ENCODE measurements at places on chromosomes 11 and 22.

GRCh38 chr11:102478673-102479299 lies 26.2 kb upstream of the TMEM123 start:
- DNase-seq, result no peak

GRCh38 chr11:95067841-95068219 lies 1.1 kb downstream of the SRSF8 start:
- DNase-seq, result no peak

DNA sequence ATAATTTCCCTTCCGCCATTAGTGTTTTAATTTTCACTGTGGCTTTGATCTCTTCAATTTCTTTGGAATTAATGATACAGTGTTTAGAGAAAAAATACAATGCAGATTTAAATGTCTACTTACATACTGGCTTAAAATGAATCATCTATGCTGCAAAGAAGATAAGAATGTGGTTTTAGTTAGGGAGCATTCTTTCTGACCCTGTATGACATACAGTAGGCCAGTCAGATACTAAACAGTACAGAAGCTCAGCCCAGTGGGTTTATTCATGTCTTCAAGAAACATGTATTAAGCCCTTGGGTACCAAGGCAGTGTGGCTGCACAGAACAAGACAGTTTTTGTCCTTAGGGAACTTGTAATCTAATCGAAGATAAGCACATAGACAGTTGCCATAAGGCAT lies 268.8 kb downstream of the DDX10 start:
- no peak for DNase-seq

- no peak for DNase-seq
Measured at GRCh38 chr11:117647207-117647606, 149.8 kb downstream of the DSCAML1 start.

GRCh38 chr11:1092145-1092670 lies 17.5 kb downstream of the MUC2 start:
- DNase-seq, result no peak

- DNase-seq, result no peak
Measured at GRCh38 chr22:48315439-48316256, 1512.0 kb downstream of the BRD1 start.

GRCh38 chr11:93895106-93895862 lies 44.9 kb upstream of the VSTM5 start:
- DNase-seq, result peak; percentile 18

DNA sequence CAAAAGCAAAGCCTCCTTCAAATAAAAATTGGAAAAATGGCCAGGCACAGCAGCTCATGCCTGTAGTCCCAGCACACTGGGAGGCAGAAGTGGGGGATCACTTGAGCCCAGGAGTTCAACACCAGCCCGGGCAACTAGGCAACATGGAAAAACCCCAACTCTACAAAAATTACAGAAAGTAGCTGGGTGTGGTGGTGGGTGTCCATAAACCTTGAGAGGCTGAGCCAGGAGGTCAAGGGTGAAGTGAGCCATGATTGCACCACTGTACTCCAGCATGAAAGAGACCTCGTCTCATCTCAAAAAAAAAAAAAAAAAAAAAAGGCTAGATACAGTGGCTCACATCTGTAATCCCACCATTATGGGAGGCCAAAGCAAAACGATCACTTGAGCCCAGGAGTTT lies 22.3 kb downstream of the DDX6 start:
- DNase-seq, result no peak

DNA sequence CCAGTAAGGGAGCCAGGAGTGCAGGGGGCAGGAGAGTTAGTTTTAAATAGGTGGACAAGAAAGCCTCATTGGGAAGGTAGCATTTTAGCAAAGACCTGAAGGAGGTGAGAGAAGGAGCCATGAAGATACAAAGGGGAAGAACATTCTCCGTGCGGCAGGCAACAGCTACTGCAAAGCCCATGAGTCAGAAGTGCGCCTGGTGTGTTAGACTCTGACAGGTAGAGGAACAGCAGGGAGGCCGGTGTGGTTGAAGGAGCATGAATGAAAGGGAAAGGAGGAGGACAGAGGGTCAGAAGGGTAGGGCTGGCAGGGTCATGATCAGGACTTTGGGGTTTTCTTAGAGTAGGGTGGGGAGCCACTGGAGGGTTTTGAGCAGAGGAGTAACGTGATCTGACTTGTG lies 34.5 kb upstream of the PAMR1 start:
- DNase-seq, result no peak

DNA sequence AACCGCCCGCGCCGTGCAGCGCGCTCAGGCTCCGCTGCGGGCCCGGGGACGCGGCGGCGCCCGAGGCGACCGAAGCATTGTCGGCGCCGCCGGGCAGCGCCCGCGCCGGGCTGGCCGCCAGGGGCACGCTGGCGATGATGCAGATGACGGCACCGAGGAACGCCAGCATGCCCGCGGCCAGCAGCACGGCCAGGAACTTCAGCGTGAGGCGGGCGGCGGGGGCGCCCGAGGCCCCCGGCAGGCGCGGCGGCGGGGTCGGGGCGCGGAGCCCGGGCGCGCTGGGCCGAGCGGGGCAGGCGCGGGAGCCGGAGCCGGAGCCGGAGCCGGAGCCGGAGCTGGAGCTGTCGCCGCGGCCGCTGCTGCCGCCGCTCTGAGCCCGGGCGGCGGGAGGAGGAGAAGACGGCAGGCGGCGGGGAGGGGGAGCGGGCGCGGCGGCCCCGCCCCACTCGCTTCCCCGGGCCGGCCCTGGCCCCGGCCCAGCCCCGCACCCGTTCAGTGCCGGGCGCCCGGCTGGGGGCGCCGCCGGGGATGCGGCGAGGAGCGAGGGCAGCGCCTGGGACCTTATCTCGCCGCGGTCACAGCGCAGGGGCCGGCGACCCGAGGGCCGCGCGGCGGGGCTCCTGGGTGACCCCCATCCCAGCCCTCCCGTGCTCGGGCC lies at the start of gene NPTXR:
TSS of gene NPTXR (minus strand) at position 372 of the 658 bp plus-strand sequence.
- peak; percentile 40 for DNase-seq

GRCh38 chr11:85619499-85619898 lies 7.6 kb downstream of the DLG2 start:
- no peak for DNase-seq

- DNase-seq, result no peak
Measured at GRCh38 chr11:10317151-10317755, 12.4 kb downstream of the ADM start.

DNA sequence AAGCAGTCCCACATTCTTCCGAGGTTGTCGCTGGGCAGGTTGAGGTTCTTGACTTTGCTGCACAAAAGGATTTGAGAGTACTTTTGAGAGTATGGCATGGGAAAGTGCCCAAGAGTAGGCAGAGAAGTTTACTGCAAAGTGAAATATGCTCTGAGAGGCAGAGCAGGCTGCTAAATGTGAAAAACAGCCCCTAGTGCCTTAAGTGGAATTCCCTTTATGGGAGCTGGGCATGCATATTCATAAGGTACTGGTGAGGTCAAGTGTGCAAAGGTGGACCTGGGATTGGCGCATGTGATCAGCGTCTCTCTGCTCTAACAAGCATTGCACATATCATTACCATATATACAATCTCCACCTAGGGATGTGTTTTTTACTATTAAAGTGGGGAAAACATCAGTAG lies 12.0 kb upstream of the APOL4 start:
- DNase-seq, result no peak

DNA sequence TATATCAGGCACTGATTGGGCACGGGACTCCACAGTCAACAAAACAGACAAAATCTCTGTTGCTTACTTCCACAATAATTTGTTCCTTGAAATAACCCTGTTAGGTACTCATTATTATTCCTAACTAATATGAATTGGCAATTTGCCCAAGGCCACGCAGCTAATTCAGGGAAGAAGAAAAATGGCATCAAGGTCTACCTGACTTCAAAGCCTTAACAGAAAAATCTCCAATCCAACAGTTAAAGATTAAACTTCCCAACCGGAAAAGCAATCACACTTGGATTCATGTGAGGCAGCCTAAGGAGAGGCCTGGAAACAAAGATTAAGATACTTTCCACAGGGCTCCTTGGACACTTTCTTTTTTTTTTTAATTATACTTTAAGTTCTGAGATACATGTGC lies 68.9 kb downstream of the PRCP start:
- DNase-seq, result no peak

DNA sequence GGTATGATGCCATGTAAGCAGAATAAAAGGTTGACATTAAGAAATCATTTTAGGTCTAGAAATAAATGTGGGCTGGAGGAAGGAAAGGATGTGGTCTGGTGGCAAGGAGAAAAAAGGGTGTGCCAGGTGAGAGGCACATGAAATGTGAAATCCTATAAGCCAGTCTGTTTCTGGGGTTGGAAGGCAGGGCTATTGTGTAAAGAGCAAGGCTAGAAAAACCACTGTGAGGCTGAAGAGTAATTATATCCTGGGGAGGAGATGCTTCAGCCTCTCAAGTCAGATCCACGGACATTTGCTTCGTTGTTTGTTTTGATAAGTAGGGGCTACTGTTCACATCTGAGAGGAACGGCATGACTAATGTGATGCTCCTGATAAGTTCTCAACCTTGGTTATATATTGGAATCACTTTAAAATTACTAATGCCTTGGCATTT lies 77.5 kb upstream of the CTSC start:
- DNase-seq, result peak; percentile 48

DNA sequence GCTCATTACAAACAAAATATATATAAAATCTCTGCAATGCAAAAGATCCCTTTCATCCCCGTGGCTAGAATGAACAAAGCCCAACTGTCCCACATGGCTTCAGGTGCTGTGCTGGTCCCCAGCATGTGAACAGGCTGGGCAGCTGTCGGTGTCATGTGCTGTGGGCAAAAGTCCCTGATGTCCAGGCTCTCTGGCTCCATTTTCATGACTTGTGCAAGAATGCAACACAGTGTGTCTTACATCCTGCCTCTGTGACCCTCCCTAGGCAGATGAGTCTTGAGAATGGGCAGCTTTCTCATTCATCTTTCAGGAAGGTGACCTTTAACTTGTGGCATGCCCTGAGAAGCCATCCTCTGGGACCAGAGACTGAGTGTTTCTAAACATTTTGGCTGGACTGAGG lies 14.5 kb downstream of the GUCD1 start:
- DNase-seq, result no peak

DNA sequence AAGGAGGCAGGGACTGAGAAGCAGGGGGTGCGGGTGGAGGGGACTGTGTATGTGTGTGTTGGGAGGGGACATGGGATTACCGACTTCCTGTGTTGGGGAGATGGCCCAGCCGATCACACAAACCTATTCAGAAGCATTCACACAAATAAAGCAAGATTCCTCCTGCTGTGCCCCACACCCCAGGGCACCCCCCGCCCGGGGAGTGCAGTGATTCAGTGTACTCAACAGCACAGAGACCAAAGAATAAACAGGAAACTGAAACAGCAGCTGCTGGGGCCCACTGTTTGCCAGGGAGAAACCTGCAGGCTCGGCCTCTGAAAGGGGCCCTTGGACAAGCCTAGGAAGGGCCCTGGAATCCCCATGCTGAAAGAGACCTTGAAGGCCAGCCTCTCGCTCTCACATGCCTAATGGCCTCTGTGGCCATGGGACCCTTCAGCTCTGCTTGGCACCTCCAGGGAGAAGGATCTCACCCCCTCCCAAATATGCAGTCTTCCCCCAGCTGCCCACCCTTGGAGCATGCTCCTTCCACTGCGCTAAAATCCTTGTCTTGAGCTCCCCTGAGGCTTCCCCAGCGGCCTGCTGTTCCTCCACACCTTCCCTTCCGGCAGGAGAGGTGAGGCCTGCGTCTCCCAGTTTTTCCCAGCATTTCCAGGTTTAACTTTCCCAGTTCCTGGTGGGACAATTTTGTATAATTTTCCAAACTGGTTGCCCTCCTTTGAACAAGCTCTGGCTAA lies 72.9 kb downstream of the CSNK2A3 start:
- DNase-seq, result no peak

DNA sequence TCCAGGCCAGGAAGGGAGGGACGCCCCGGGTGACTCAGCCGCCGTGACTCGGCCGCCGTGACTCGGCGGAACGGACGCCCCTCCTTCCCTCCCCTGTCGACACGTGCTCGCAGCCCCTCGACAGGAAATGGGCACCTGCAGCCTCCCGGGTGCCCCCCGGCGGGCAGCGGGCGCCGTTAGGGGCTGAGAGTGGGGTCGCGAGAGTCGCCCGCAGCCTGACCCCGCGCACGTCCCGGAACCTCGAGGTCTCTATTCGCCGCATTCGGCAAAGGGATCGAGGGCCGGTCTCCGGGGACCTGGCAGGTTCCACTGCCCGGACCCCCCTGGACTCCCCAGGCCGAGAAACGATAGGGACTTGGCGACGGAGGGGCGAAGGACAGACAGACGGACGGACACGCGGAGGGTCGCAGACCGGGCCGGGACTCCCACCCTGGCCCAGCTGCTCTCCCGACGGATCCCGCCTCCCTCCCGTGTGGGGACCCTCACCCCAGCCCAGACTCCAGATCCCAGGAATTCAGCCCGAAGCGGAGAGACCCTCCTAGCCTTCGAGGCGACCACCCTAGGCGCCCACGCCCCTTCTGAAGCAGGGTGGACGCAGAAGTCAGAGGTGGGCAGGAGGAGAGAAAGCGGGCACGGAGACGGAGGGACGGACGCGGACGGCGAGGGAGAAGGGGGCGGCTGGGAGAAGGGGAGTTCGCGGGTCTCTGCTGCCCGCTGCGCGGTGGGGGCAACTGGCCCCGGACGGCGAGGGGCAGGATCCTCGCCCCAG lies 648 bp downstream of the FOSL1 start:
- DNase-seq, result peak; percentile 58

- DNase-seq, result no peak
Measured at GRCh38 chr11:129048911-129049310, 106.2 kb upstream of the TP53AIP1 start.

DNA sequence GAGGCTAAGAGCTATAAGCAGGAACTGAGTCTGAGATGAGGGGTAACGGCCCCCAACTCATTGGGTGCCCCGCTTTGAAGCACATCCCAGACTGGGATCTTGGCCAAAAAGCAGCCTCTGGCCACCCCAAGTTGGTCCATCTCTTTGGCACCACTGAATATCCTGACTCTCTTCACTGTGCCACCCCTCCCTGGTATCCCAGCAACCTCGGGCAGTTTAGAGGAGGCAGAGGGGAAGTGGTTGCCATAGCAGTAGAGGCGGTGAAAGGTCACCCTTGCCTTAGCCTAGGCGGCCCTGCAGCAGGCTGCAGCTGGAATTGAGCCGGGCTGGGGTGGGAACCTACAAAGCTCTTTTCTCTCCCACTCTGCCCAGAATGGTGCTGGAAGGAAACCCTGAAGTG lies 1.1 kb downstream of the PELI3 start:
- peak; percentile 37 for DNase-seq

GRCh38 chr11:103541186-103541795 lies 432.1 kb downstream of the DYNC2H1 start:
- peak; percentile 46 for DNase-seq

DNA sequence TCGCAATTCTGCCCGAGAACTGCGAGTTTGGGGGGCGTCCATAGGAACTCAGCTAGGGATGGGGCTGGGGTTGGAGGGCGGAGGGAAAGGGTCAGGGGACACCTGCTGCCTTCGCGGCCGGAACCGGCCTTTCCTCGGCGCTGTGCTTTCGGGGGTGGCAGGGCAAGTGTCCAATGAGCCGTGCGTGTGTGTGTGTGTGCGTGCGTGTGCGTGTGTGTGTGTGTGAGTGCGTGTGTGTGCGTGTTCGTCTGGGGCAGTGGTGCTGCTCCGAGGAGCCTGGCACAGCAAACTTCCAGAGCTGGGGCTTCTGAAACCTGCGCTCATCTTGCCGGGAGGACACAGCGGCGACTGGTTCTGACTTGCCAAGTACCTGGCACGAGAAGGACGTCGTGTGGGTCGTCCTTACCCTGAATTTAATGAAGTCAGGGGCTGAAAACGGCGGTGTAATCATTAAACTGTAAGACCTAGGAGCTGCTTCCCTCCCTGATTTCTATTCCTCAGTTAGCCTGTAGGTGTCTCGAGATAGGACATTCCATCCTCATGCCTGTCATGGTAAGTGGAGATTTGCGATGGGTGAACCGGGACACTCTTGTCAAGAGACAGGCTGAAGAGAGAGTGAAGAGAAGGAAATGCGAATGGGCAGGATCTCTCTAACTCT lies 27.0 kb upstream of the AMOTL1 start:
- DNase-seq, result no peak
